ENCODE measurements at places on chromosomes 7 and 10.

DNA sequence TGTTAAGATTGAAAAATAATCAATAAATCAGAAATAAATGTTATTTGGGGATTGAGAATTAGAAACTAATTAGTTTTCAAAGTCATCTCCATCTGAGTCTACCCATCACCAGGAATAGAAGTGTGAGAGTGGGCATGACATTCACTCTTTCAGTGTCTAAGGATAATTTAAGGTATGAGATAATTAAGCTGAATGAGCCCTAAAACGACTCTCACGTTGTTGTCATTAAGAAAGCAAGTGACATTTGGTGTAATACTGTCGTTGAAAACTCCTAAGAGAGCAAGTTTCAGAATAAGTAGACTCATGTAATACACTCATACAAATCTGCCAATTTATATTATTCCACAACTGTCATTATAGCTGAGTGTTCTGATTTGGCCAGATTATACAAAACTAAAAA, 7.1 kb downstream of the AGMO start:
- DNase-seq: no peak

DNA sequence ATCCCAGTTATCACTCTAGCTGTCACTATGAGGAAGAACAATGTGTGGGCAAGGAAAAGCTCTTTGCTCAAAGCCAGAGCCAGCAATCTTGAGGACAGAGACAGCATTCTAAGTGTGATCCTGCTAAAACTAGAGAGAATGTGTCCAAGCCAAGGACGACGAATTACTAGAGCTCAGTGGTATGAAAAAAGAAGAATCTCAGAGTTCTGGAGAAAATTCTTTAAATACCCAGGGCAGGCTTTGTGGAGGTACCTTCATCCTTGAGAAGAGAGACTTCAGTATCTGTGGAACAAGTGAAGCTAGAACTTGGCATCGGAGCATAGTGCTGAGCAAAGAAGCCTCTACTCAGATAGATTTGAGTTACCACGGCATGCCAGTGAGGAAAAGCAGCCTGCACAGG, 209.8 kb downstream of the TRIL start:
- no peak for DNase-seq

DNA sequence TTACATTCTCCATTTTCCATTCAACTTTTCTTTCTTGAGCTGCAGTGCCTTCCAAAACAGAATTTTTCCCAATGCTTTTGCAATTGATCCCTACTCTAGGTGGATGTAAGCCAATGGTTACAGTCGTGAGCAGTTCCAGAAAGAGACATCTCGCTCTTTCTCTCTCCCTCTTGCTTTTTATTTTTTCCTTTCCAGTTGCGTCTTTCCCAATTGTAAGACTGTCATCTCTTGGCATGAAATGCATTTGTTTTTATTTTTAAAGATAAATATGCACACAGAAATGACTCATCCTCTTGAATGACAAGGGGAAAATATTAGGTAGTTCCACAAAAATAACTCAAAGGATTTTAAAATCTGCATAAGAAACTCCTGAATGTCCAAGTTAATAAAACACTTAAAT, 25.1 kb downstream of the GLI3 start:
- DNase-seq: no peak

GRCh38 chr7:158556721-158557440, 30.7 kb downstream of the PTPRN2 start:
- DNase-seq: no peak

DNA sequence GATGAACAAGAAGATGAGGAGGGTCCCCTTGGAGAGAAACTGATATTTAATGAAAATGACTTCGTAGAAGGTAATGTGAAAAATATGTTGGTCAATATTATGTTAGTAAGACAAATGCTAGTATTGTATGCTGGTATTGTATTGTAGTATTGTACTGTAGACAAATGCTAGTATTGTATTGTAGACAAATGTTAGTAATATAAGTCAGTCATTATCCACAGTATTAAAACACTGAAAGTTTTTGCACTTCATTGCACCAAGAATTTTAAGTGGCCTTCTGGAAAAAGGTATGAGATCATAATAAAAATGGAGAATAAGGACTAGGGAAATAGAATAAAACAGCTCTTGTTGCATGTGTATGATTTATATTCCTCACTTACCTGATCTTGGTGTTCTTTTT, 17.5 kb downstream of the CSGALNACT2 start:
- no peak for DNase-seq

- peak; percentile 84 for DNase-seq
These were observed 6.3 kb downstream of the ATG9B start for GRCh38 chr7:151017953-151018420.

DNA sequence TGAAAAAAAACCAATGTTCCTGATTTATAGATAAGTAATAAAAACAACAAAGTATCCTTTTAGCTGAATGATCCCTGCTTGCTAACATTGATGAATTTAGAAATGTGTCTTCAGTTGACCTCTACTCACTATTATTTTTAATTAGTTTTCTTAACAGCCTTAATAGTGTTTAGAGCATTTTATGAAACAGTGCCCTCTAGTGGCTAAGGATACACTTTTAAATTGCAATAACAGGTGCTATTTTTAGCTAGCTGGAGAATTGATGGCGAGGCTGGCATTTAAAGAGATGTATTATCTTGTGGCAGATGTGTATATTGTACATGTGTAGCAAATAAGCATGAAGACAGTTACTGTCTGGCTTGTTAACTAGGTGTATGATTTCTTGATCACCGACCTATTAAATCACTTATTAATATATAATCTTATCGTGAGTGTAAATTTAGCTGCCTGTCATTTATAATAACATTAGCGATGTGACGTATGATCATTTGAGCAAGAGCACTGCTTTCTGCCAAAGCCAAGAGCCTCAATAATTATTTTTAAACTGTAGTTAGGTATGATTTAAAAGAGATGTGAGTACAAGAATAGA, 451.9 kb downstream of the DPP6 start:
- DNase-seq: no peak

GRCh38 chr7:134785842-134786241, 6.4 kb downstream of the CALD1 start:
- DNase-seq: no peak

Measured in stimulated activated naive CD8-positive, alpha-beta T cell treated with anti-CD3 and anti-CD28 coated beads, Interleukin-15, amount 100 ng/mL, for 72 hours (primary cell).